Activated CD4-positive, alpha-beta T cell treated with anti-CD3 and anti-CD28 coated beads for 4 hours (primary cell): ENCODE measurements at places on chromosomes 1 and 21.

- DNase-seq, result no peak
Observed at GRCh38 chr21:15063814-15064575, 805 bp downstream of the NRIP1 start.

GRCh38 chr1:28190996-28191645 lies 14.6 kb upstream of the PTAFR start:
- no peak for DNase-seq

GRCh38 chr1:4710592-4711415 lies 56.4 kb downstream of the AJAP1 start:
- no peak for DNase-seq

GRCh38 chr1:188669728-188670382 lies 1807.8 kb downstream of the BRINP3 start:
- no peak for DNase-seq

DNA sequence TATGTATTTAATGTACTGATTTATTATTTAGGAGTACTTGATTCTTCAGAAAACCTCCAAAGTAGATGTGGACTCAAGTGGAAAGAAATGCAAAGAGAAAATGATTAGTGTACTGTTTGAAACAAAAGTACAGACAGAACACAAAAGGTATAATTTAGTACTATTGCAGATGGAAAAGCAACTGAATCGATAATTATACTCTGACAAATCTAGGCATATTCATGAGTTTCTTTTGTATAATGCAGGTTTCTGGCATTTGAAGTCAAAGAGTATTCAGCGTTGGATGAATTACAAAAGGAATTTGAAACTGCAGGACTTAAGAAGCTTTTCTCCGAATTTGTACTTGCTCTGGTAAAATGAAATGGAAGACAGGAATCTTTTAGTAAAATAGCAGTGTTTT lies 12.5 kb downstream of the RWDD3 start:
- DNase-seq, result no peak

- DNase-seq, result no peak
Observed at GRCh38 chr1:77081834-77082233, 137.4 kb downstream of the PIGK start.

DNA sequence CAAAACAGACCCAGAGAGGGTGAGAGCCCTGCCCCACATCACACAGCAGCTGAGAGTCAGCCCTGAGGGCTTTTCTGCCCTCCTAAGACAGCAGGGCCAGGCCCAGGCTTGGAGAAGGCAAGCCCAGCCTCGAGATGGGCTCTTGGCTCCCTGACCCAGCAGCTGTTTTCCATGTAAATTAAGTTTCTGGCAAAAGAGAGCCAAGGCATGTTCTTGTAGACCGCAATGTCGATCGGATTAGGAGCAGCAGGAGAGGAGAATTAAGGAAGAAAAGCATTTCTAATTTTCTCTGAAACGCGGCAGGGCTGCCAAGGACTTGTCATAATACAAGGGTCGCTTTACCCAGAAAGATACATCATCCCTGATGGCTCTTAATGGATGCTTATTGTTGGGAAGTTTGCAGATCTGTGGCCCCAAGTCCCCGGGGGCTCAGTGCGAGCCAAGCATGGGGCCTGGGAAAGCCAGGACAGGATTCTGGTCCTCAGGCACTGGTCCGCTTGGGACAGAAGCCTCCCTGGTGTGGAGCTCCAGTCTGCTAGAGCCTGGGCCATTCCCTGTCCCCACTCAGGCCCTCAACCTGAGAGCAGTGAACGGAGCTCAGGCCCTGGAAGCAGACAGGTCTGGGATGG lies 62.8 kb downstream of the DMRTB1 start:
- no peak for DNase-seq

DNA sequence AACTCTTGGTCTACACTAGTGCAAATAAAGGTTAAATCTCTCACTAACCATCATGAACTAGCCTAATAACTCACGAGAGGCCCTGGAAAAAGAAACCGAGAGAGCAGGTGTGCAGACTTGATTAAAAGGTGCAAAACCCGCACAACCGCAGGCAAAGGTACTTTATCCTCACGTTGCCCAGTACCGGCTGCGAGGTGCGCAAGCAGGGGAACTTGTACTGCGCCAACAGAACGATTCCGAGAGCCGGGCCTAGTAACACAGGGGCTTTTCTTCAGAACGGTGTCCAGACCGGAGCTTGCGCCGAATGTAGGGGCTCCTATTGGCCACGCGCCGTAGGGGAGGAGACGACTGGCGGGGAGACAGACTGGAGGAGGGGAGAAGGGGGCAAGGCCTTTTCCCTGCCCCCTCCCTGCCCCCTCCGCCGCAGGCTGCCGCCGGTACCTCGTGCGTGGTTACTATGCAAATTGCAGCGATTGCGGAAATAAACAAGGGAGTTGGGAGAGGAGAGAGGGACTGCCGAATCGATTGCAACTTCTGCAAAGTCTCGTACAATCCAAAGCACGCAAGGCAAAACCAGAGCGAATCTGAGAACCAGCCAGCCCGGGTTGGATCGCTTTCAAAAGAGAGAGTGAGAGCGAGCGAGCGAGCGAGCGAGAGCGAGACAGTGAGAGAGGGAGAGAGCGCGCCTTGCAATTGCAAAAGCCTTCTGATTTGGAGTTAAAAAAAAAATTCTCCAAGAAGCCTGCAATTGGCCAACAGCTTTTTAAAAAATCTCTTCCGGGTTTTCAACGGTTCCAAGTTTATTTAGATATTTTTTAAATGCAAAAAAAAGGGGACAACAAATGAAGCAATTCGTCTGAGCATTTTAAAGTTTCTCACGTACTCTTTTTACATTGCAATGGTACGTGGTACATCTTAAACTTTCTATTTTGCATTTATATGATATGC lies 5.4 kb upstream of the NFIA start:
- DNase-seq, result peak; percentile 61

GRCh38 chr1:42157667-42158066 lies 4.5 kb downstream of the GUCA2B start:
- DNase-seq, result no peak

GRCh38 chr1:29209173-29209572 lies 21.6 kb downstream of the MECR start:
- DNase-seq, result no peak

DNA sequence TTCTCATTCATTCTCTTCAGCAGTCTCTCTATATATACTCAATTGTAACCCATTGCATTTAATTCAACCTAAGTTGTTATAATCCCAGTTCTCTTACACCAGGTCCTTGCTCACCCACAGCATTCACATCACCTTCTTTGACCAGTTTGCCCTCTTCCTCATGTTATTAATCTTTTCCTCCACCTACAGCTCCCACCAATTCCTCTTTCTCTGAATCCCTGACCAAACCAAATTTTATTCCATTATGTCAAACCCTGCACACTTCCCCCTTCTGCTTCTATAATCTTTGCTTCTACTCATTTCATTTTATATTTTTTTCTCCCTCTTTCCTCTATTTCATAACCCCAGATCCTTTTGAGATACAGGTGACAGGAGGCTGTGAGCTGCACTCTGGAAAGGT lies 1.4 kb downstream of the CD1A start:
- DNase-seq, result no peak

- DNase-seq, result no peak
Observed at GRCh38 chr1:12052008-12052573, 11.0 kb upstream of the TNFRSF8 start.

DNA sequence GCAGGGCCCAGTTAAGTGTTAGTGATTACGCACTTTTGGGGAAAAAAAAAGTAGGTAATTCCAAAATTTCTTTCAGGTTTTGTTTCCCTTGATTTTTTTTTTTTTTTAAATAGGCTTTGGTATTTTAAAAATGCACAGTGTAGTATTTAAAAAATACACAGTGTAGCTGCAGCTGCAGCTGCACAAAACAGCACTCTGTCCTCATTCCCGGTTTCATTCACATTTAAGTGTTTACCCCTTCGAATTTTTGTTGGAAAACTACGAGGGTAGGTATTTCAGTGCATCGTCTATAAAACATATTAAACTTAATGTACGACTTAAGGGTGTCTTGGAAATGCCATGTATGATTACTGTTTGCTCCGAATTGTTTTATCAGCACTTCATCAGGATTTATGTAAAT lies 3.4 kb downstream of the NEK7 start:
- no peak for DNase-seq

- DNase-seq, result no peak
Observed at GRCh38 chr1:234841710-234842231, 231.8 kb upstream of the IRF2BP2 start.

- no peak for DNase-seq
Observed at GRCh38 chr1:8219530-8219929, 98.4 kb upstream of the SLC45A1 start.

- no peak for DNase-seq
Observed at GRCh38 chr1:14961661-14962267, 191.8 kb upstream of the TMEM51 start.

DNA sequence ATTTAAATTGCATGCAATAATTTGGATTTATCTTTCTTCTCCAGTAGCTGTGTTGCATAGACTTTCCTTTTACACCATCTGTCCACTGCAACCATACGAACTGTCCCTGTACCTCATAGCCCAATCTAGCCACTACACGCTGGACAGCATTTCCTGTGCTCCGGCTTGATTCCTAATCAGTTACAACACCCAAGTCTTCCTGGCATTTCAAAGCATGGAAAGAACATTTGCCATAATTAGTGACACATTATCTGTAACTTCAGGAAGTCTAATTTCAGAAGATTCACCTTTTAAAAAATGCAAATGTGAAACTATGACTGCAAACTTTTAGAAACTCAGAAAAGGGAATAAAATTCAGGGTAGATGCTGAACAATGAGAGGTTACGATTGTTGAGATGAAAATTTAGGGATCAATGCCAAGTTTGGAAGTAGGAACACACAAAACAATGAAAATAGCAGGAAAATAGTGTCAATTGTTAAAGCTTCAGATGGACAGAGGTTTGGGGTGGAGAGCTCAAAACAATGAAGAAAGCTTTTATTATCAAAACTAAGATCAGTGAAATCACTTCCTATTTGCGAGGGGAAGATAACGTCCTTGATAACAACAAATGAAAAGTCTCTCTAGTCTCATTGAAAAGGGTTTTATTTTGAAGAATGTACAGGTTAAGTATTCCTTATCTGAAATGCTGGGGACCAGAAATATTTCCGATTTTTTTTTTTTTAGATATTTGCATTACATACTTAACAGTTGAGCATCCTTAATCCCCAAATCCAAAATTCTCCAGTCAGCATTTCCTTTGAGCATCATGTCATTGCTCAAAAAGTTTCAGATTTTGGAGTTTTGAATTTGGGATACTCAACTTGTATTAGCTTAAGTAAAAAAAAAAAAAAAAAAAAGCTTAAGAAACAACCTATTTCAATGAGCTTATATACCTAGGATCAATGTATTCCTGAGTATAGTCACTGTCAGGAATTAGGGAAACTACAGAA lies 107.3 kb downstream of the FNBP1L start:
- no peak for DNase-seq

GRCh38 chr1:25544243-25544764 lies 898 bp downstream of the LDLRAP1 start:
- no peak for DNase-seq

DNA sequence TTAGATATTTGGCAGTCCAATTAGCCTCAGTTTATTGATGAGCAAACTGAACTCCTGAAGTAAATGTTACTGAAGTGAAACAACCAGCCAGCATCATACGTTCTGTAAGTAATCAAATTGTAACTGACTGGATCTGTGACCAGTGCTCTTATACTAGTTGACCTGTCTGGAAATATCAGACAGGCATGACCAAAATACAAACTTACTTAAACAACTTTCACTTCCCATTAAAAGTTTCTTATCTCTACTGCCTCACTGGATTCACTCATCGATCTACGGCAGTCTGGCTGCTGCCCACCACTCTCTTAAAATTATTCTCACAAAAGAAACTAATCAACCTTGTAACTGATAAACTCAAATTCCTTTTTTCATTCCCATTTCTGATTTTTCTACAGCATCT lies 56.4 kb downstream of the WDR3 start:
- DNase-seq, result no peak

GRCh38 chr1:204448344-204448964 lies 36.8 kb upstream of the PPP1R15B start:
- DNase-seq, result no peak

DNA sequence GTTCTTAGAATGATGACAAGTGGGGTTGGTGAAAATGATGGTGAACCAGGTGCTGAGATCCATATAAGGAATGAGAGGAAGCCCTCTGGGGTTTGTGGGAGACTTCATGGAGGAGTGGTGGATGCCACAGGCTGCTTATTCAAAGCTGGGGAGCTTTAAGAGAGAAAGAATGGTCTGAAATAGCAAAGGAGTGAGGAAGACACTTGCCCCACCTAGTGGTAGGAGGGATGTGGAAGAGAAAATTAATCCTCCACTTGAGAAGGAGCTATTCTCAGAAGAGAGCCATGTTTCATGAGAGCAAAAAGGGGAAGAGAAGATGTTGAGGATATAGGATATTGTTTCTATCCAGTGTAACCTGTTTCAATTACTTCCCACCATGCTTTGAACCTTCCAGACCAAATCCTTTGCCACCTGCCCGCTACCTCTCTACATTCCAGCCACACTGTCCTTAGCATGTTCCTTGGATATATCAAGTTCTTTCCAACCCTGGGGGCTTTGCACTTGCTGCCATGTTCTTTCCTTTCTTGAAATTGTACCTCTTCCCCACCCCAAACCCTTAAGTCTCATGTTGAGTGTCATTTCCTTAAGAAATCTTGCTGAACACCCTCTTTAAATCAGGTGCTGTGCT lies 19.6 kb upstream of the ZNF648 start:
- peak; percentile 30 for DNase-seq
